Inflammatory macrophage (primary cell): ENCODE measurements at places on chromosomes 7 and 10.
A peak's percentile ranks its signal among the peaks of the same experiment; 100 is the strongest.

GRCh38 chr7:27079234-27079975, 16.4 kb downstream of the HOXA1 start:
- peak; percentile 55 for DNase-seq

GRCh38 chr7:70355198-70356020, 757.1 kb downstream of the AUTS2 start:
- DNase-seq = no peak

GRCh38 chr7:139748941-139749340, 28.9 kb downstream of the HIPK2 start:
- DNase-seq = peak; percentile 79

- no peak for DNase-seq
Observed at GRCh38 chr7:44846816-44847508, 925 bp downstream of the H2AZ2 start.

DNA sequence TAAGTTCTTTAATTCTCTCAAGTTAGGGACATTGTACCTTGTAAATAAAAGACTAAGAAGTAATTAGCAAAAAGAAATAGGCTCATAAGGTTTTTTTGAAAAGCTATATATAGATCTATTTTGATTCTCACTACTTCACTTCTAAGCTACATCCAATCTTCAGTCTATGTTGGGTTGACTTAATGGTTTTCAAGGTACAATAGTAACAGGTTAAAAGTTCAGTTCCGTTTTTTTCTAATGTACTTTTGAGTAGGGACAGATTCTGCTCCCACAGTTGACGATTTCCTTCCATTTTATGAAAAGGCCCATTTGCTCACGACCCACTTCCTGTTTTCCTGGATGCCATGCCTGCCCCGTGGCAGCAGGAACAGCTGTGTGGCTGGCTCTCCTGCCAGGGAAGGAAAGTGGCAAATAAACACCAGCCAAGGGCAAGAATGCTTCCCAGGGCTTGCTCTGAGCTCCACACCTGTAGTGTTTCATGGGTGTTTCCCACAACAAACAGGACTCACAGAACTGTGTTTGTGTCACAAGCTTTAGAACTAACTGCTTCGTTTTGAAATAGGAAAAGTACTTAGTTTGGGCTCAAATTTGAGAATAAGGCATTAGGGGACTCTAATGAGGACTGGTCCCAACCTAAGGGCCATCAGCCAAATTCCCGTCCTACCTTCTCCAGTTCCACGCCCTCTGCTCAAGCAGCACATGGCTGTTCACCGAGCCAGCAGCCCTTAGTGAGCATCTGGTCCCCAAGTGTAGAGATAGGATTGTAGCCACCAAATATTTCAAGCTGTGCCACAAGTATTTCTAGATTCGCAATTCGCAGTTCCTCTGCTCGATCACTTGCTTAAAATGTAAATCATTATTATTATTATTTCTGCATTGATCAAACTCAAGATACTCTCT, 240.7 kb downstream of the COBL start:
- DNase-seq = peak; percentile 15

DNA sequence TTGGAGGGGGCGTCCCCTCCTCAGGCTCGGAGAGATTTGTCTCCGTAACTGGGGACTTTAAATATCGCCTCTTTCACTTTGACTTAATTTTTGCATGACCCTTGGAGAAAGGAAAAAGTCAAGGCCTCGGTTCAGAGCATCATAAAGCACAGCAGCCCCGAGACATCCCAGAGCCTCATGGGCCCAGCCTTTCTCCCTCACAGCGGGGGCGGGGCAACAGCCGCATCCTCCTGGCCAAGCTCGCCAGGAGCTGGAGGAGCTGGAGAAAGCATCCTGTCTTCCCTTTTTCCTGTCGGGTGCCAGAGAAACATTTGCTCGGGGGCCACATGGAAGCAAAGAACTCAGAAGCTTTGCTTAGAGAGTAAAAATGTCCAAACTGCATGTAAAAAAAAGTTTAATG, 43.6 kb upstream of the DPYSL4 start:
- DNase-seq = no peak

DNA sequence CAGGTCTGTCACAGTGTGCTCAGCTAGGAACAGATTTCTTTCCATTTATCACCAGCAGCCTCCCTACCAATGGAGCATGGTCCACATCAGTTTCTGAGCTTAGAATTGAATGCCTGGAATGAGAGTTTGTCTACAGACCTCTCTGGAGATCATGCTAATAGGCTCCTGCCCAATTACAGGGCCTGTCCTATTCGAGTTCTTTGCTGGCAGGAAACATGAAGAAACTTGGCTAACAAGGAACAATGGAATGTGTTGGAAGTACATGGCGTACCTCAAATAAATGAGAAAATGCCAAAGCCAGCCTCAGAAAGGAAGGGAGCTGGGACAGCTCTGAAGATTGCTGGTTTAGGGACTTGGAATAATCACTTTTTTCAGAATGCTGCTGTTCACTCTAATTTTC, 186.0 kb upstream of the AKR1E2 start:
- no peak for DNase-seq

DNA sequence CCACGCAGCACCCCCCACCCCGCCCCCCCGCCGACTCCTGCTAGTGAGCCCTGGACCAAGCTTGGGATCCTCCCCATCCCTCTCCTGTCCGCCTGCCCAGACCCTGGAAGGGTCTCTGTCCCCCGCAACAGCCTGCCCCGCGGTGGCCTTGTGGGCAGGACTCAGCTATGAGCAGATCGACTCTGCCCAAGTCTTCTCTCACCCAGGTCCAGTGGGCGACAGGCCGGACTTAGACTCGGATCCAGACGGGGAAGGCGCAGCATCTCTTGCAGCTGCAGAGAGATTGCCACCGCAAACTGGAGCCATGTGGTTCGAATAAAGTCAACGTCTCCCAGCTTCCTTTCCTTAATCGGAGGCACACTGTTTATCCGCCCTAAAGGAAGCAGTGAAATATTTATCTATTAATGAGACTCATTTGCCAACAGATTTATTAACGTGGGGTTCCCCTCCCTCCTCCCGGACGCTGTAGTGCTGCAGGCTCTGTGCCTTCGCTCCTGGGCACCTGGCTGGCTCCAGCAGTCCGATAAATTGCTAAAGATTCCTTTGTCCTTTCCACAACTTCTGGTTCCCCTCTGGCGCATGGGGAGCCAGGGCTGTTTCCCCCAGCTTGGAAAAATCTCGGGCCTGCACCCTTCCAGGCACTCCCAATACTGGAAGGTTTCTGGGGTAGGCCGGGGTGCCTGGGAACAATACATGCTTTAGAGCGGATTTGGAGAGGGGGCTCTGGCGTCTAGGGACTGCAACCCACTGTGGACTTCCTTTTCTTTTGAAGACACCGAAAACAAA, 634 bp upstream of the HOXA7 start:
- DNase-seq = no peak

DNA sequence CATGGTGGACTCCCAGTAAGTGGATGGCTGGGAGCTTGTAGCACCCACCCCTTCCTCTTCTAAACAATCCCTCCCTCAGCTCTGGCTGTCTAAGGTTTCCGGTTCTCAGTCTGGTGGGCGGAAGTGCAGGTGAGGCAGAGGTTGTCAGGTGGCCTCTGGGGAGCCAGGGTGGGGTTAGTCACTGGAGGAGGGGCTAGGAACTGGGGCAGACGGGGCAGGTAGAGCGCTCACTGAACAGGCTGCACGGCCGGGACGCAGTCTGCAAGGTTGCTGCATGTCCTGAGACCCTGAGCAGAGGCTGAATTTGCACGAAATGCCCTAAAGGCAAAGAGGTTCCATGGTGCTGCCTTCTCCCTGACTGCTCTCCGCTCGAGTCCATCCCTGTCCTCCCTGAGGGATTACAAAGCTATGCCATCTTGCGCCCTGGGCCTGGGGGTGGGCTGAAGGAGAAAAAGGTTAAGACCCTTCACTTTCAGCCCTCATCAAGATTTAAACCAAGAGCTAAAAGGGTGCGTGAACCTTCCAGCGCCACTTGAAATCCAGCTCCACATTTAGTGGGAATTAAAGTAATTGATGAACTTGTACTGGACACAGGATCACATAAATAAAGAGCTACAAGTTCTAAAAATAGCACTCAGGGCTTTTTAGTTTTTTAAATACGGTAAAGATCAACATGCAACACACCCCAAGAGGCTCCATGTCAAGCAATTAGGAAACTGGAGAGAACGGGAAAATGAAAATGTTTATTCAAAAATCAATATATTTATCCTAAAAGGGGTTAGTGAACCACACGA, 62.3 kb upstream of the CTBP2 start:
- no peak for DNase-seq

DNA sequence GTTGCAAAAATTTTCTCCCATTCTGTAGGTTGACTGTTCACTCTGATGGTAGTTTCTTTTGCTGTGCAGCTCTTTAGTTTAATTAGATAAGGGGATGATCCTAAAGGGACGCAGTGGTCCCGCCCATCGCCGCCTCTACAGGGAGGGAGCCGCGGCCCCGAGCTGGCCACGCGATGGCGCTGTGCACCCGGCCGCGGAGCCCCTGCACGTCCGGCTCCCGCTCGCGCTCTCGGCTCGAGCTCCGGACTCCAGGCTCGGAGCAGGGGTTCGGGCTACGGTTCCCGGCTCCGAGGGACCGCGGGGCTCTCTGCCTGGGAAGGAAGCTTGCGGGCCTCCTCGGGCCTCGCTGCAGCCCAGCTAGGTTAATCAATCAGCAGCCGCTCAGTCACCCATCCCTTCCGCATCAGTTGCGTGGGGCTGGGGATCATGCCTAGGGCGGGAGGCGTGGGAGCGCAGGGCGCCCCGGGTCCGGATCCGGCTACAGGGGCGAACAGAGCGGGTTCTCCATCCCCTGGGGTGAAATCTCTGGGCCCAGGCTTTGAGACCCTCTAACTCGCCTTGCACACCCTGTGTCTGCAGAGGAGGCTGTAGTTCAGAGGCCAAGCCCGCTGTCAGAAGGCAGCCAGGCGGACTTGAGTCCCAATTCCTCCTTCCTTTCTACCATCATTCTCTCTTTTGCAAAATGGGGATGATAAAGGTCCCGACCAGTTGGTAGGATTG, 97.9 kb downstream of the WDR11 start:
- peak; percentile 45 for DNase-seq

DNA sequence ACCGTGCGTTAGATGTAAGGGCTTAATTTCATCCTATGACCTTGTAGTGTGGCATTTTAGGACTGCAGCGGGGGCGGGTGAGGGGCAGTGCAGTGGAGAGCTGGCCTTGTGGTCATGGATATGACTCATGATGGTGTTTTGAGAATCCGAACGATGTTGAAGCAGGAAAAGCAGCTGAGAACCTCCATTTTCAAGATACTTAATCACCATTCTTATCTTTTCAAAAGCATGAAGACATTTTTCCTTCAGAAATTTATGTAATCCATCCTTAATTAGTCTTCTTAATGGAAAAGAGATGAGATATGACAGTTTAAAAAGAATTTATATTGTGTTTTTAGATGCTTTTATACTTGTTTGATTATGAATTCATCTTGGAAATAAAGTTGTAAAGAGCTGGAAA, 9.6 kb downstream of the ATP5F1C start:
- no peak for DNase-seq

GRCh38 chr7:98467570-98468312, 66.9 kb upstream of the BAIAP2L1 start:
- DNase-seq = no peak
